ENCODE measurements at places on chromosomes 6 and 20.

DNA sequence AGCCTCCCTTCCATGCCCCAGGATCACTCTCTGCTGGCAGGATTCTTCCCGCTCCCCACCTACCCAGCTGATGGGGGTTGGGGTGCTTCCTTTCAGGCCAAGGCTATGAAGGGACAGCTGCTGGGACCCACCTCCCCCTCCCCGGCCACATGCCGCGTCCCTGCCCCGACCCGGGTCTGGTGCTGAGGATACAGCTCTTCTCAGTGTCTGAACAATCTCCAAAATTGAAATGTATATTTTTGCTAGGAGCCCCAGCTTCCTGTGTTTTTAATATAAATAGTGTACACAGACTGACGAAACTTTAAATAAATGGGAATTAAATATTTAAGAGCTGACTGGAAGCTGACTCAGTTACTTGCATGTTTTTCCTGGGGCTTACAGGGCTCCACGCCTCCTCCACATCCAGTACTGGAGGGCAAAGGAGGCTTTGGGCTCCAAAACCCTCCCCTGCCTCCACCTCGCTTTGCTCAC is 24.3 kb upstream of the FANCE start:
- peak; percentile 44 for DNase-seq

- DNase-seq = no peak
Measured at GRCh38 chr6:10268611-10269310, 146.1 kb downstream of the TFAP2A start.

DNA sequence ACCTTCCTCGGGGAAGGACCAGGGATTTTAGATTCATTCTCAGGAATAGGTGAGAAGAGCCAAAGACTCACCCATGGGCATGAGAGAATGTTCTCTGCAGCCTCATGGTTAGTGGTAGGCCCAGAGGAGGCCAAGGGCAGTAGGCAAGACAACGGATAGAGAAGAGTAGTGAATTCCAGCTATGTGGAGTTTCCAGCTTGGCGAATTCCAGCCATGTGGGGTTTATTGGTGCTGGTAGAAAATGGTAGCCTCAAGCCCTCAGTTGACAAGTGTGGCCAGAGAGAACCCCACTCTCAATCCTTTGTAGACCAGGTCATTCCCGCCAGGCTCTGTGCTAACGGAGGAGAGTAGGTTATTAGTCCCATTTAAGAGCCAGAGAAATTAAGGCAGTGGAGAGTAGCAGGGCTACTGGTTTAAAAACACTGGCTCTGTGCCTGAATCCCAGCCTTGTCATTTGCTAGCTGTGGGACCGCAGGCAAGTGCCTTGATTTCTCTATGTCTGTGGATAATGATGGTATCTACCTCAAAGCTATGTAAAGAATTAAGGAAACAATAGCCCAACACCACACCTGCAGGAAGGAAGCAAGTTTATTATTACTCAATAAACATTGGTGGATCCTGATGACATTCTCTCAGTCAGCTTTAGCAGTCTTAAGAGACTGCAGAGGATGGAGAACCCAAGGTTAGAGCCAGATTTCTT is 2.0 kb upstream of the SLC9A8 start:
- DNase-seq = no peak

- DNase-seq = no peak
Measured at GRCh38 chr6:40210628-40211056, 276.4 kb upstream of the MOCS1 start.

DNA sequence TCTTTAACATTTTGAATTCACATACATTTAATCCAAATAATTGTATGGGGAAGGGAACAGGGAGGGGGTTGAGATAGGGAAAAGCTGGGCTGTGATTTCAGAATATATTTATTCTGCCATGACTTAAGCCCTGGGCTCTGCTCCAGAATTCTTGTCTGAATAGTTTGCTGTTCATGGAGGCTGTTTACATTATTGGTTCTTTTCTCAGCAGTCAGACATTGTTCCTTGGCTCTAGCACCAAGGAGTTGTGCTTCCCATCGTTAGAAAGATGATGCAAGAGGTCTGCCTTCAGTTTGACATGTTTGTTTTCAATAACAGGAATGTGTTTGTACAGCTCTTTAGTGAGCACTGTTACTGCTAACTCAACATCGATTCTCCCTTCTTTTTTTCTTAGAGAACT is 198.8 kb upstream of the CDYL start:
- DNase-seq = peak; percentile 97

DNA sequence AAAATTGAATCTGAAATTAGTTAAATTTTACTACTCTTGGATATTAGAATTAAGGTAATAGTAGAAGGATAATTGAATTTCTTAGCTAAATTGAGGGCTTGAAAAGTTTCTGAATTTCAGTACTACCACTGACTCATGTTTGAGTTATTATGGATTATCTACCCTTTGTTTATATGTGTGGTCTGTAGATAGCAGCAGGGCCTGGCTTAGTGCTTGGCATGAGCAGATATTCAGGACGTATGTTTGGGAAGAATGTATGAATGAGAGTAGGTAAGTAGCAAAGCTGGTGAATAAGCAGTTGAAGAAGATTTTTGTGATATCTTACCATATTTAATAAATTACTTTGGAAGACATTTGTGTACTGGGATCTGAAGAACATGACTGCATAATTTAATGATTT is 152.7 kb downstream of the MACROD2 start:
- no peak for DNase-seq

- DNase-seq = no peak
Measured at GRCh38 chr20:62267543-62267942, 29.2 kb downstream of the OSBPL2 start.

GRCh38 chr20:40019510-40019909 is 669.5 kb downstream of the MAFB start:
- DNase-seq = no peak

- no peak for DNase-seq
Measured at GRCh38 chr6:134722200-134722870, 227.6 kb downstream of the ALDH8A1 start.

DNA sequence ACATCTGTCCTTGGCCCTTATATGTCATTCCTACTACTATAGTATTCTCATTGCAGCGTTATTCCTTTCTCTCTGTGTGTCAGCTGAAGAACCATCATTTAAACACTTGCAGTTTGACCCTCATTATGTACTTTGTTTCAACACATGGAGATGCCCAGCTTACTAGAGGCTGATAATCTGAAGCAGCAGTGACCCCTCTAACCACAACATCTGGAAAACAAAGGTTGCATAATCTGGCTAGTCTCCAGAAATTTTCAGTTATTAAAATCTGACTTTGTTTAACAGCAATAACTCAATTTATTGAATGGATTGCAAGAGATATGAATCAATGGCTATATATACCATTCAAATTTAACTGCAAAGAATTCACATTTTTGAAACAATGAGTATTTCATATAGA is 6.6 kb upstream of the PHIP start:
- DNase-seq = no peak

DNA sequence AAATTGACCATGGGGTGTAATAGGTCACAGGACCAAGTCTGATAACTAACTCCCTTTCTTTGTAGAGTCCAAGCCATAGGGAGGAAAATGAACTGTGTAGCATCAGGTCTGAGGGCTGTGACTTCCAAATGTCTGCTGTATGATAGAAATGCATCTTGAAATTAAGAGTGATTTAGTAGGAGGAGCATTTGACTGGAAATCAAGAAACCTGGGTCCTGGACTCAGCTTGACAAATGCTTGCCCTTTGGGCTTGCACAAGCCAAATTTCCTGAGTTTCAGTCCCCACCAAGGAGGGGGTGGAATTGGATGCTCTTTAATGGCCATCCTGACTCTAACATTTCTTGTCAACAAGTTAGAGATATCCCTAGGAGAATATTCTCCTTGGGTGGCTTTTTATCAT is 187.0 kb downstream of the PDE7B start:
- DNase-seq = no peak

DNA sequence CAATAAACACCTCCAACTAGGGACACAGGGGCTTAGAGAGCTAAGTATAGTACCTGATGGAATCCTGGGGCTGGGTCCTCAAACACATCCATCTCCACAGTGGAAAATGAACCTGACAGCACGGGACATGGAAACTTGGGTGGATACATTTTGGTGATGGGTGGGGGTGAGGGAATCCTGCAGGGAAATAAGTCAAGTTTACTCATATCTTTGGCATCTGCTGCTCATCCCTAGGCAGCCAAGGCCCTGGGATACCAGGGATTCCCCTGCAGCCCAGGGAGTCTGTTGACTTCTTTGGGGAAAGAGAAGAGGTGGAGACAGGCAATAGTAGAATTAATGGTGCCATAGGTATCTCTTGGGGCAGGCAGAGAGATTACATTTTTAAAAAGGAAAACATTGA is 6.6 kb downstream of the APOBEC2 start:
- no peak for DNase-seq

- no peak for DNase-seq
Measured at GRCh38 chr6:147654103-147654845, 145.8 kb downstream of the SAMD5 start.

DNA sequence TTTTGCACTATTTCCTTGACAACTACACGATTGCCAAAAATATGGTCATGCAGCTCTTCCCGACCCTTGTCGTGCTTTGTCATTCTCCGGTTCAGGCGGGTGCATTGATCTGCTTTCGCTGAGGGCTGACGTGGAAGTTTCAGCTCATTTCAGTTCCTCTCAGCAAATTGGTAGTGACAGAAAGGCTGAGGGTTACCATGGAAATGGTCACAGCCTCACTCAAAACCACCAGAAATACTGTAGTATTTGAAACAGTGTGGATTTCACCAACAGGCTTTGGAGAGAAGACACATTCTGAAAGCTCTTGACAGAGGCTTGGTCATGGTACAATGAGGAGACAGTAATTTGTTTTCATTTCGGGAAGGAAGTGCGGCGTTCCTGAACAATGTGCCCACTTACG is 99.7 kb upstream of the EXOC2 start:
- DNase-seq = no peak

- DNase-seq = no peak
Measured at GRCh38 chr6:120320481-120321162, 971.1 kb upstream of the MAN1A1 start.

GRCh38 chr20:60097285-60097684 is 139.1 kb downstream of the CDH26 start:
- no peak for DNase-seq

DNA sequence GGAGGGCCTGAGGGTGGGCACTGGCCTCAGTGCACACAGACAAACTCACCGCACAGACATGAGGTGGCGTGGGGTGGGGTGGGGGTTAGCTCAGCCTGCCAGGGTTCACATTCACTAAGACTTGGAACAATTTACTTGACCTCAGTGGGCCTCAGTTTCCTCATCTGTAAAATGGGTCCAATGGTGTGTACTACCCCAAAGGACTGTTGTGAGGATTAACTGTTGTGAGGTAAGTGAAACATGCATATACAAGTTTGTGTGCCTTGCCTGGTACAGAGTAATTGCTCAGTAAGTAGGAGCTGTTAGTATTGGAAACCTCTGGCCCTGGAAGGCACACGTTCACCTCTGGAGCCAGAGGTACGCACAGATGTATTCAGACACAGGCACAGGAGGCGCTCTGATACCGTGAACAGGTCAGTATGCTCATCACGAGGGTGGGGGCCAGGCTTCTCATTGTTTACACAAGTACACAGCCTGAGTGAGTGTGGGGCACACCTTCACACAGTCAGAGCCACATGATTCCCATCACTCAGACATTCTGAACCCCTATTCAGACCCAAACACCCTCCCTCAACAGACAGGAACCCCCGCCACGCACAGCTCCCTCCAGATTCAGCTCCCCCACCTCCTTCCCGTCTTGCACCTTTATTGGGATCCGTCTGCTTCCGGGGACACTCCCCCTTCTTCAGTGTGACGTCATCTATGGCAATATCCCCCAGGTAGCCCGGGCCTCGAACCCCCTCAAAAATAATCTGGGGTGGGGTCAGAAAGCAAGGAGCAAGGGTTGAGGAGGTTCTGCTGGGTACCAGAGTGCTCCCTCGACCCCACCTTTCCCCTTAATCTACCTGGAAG is 59.9 kb downstream of the MDGA1 start:
- DNase-seq = no peak

- DNase-seq = no peak
Measured at GRCh38 chr20:59412875-59413284, 112.5 kb downstream of the EDN3 start.

- DNase-seq = no peak
Measured at GRCh38 chr20:8209061-8209460, 77.0 kb downstream of the PLCB1 start.

- no peak for DNase-seq
Measured at GRCh38 chr20:47049771-47050170, 155.1 kb downstream of the EYA2 start.

DNA sequence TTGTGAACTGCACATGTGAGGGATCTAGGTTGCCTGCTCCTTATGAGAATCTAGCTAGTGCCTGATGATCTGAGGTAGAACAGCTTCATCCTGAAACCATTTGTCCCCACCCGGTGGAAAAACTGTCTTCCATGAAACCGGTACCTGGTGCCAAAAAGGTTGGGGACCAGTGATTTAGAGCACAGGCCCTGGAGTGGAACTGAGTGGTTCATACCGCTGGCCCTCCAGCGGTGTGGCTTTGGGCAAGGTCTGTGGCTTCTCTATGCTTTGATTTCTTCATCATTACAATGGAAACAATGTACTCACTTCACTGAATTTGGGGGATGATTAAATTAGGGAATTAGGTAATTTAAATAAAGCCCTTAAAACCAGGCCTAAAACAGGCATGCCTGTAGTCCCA is 36.3 kb downstream of the CD164 start:
- no peak for DNase-seq

- DNase-seq = no peak
Measured at GRCh38 chr6:170434821-170435155, 118.3 kb downstream of the PSMB1 start.

- peak; percentile 53 for DNase-seq
Measured at GRCh38 chr6:42131531-42131930, 10.9 kb downstream of the C6orf132 start.

DNA sequence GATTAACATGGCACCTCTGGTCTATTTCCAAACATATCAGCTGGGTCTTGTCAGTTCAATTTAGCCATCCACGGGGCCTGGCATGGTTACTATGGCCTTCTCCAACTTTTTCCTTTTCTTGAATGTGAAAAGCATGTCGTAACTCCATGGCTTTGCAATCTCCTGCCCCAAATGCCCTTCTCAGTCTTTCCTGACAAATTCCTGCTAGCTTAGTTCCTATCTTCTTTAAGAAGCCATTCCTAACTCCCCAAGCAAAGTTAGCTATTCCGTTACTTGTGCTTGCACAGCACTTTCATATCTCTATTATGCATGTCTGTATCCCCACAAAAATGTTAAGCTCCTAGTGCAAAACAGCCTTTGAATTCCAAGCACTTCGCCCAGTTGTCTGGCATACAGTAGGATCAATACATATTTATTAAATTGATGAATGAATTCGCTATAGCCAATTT is 105.6 kb downstream of the AIG1 start:
- DNase-seq = no peak

DNA sequence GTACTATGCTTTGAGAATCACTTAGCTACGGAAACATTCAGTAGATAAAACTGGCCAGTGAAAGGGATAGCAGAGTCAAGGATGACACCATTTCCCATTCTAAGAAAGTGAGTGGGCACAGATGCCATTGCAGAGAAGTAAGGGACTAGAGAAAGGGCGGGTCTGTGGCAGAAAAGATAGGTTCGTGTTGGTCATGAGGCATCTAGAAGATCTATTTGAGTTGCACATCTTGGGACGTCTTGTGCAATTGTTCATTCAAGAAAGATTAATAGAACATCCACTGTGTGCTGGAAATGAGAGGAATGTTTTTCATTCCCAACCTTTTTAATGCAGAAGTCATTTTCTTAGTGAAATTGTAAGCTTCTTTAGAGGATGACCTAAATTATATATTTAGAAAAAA is 161.7 kb downstream of the PLCB1 start:
- no peak for DNase-seq

GRCh38 chr6:118675225-118675624 is 23.8 kb upstream of the CEP85L start:
- DNase-seq = no peak

- no peak for DNase-seq
Measured at GRCh38 chr6:209432-210103, 82.7 kb upstream of the DUSP22 start.

Measured in skeletal muscle cell (primary cell).